ENCODE measurements at places on chromosomes 3 and 15.

DNA sequence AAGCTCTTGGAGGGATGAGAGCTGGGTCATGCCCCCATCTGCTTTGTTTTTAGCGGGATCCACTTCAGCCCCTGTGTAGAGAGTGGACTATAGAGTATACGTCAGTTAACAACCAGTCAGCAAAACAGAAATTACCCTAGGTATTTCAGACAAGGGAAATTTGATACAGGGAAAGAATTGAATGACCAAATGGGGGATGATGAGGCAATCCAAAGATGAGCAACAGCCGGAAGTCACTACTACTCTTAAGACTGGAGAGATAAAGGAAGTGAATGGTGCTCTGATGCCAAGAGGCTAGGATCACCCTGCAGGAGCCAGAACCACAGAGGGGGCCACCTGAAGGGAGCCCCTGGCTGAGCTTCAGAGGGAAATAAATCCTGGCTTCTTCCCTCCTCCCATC lies 1.7 kb upstream of the GPR62 start:
- DNase-seq = peak; percentile 54

- DNase-seq = peak; percentile 89
These were observed at the start of gene C3orf70 for GRCh38 chr3:185152410-185153170. Gene C3orf70 (minus strand): TSS chr3:185153060. CDS start chr3:185152823, 237 bp downstream.

GRCh38 chr15:74458473-74458872 lies 2.5 kb downstream of the UBL7 start:
- no peak for DNase-seq

GRCh38 chr3:71022551-71023335 lies 560.8 kb downstream of the FOXP1 start:
- no peak for DNase-seq

DNA sequence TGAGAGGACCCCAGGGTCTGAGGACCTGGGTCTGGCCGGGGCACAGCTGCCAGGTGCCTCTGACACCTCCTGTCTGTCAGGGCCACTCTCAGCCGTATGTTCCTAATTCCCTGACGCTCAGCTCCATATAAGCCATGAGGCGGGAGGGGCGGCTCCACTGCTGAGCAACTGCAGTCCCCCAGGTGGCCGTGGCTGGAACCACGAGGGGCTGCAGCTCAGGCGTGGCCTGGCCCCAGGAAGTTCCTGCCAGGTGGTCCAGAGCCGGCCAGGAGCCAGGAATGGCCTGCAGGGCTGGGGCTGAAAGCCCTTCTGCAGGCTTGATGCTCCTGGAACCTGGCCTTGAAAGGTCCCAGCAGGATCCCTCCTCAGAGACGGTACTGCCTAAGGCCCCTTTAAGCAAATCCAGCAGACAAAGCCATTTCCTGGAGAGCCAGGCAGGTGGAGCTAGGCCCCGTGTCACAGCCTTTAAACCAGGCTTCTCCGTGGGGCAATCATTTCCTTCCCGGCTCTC lies 118.0 kb downstream of the CHSY1 start:
- no peak for DNase-seq

GRCh38 chr3:123499322-123499721 lies 50.4 kb upstream of the ADCY5 start:
- DNase-seq = peak; percentile 70

DNA sequence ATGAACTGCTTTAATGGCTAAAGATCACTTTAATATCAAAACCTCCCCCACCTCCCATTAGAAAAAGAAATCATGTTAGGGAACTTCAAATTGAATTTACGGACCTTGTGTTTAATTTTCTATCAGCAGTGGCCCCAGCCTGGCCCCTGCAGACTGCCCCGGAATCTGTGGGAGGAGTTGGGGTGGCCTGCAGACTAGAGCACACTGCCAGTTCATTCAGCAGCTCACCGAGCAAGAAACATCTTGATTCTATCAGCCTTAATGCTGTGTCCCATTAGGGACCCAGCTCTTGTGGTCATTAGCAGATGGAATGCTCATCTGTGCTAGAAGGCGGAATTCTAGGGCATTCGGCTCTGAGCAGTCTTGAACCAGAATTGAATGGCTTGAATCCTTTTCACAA lies 54.2 kb downstream of the FLNB start:
- no peak for DNase-seq

- DNase-seq = no peak
These were observed 189.0 kb downstream of the DIPK2A start for GRCh38 chr3:144160627-144161026.

- DNase-seq = no peak
These were observed 8.9 kb upstream of the ARHGEF26 start for GRCh38 chr3:154112146-154112852.

- DNase-seq = no peak
These were observed 133.5 kb upstream of the SGO1 start for GRCh38 chr3:20319551-20319950.

- no peak for DNase-seq
These were observed 6.8 kb upstream of the MTHFS start for GRCh38 chr15:79903626-79904025.

DNA sequence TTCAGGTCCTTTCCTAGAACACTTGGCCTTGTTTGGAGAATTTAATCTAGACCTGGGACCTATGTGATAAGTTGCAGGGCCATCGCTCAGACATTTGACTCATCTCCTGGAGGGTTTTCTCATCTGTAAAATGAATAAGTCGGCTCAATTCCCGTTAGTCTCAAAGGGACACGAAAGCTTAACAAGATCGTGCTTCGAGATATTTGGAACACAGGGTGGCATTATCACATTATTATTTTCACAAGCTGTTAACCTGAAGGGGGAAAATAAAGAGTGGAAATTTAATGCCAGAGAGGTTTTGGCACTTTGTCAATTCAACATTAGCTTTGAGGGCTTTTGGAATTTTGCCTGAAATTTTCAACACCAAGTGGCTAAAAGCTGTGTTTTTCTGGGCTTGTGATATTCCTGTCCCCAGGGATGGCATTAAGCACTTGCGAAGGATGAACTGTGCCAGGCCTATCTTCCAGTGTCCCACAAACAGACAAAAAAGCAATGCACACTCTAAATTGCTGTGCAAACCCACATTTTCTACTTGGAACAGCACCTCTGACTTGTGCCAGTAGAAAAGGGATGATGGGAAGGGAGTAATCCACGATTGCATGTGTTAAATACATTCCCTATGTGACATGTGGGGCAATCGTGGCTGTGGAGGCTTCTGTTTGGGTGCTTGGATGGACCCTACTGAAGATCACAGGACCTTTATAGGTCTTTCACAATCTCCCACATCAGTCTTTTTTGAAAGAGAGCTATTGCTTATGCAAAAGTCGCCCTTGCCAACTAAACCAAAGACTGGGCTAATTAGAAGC lies 478.7 kb downstream of the MFSD1 start:
- no peak for DNase-seq

DNA sequence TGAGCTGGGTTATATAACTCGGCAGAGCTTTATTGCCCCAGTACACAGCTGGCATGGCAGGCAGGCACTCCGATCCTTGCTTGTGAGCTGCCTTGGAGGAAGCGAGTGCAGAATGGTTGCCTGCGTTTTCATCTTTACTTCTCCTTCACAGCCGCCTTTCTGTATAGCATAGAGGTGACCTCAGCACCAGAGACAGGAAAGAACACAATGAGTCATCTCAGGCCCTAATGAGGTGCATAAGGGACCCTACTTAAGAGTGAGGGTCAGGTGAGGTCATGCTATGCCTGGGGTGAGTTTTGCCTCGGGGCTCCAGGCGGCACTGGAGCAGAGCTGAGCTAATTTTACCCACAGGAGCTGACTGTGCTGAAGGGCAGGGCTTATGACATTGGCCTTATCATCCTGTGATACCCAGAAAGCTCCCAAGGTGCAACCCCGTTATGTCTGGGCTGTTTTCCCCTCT lies 43.5 kb downstream of the LPP start:
- no peak for DNase-seq

- no peak for DNase-seq
These were observed 692.9 kb downstream of the ZPLD1 start for GRCh38 chr3:103127737-103128136.

- no peak for DNase-seq
These were observed 273.9 kb downstream of the TIGIT start for GRCh38 chr3:114567771-114568170.

GRCh38 chr15:27268923-27269322 lies 297.9 kb downstream of the GABRG3 start:
- DNase-seq = no peak

GRCh38 chr3:168620854-168621253 lies 525.1 kb upstream of the GOLIM4 start:
- DNase-seq = peak; percentile 25

- DNase-seq = no peak
These were observed 19.9 kb upstream of the CACNA2D2 start for GRCh38 chr3:50523279-50523811.

GRCh38 chr3:152266221-152266995 lies 2.3 kb upstream of the MBNL1 start:
- DNase-seq = peak; percentile 73

DNA sequence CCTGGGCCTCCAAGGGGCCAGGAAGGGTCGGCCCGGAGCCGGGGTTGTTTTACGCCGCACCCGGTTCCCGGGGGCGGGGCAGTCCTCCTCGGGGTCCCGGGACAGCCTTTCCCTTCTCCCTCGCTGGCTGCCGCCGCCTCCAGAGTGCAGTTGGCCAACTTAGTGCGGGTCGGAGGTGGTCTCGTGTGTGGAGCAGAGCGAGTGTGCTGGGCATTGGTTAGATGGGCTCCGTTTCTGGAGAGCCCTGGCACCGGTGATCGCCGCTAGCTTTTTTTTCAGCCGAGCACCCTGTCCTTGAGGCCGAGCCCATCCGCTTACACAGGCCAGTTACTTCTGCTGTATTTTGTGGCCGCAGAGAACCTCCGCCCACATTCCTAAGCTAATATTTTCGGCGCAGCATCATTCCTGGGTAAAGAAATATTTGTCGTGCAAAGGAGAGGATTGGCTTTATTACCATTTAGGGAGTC lies 585 bp downstream of the KIF23 start:
- DNase-seq = peak; percentile 87

- DNase-seq = no peak
These were observed 10.4 kb downstream of the SOX2 start for GRCh38 chr3:181722156-181722555.

DNA sequence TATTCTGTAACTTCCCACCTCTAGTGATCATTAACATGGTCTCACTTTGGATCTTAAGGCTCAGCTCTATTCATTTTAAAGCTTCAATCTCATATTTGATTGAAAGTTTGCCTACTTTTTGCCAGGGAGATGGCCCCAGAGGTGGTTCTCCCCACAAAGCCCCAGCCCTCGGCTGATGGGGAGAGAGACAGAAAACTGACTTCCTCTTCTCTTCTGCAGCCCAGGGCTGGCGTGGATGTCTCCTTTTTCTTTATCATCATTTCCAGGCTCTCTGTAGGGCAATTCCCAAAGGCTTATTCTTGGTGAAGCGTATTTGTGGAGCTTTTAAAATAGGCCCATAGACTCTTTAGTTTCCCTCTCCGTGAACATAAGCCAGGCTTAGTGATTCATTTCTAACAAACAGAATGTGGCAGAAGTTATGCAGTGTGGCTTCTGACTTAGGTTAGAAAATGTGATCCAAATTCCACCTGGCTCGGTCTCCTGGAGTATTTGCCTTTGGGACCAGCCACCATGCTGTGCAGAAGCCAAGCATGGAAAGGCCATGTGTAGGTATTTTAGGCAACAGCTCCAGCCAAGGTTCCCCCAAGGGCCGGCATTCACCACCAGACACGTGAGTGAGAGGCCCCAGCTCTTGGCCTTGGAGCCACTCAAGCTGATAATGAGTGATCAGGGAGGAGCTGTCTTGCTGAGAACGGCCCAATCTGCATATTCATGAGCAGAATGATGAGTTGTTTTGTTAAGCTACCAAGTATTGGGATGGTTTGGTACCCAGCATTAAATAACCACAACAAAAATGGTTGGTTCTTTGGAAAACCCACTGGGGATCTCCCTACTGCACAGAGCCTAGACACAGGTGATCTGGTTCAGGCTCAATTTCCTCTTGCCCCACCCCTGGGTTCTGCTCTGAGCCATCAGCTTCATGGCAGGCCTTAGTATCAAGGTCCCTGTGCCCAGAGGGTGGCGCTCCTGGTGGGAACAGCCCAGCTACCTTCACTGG lies 353.2 kb upstream of the PROK2 start:
- no peak for DNase-seq

DNA sequence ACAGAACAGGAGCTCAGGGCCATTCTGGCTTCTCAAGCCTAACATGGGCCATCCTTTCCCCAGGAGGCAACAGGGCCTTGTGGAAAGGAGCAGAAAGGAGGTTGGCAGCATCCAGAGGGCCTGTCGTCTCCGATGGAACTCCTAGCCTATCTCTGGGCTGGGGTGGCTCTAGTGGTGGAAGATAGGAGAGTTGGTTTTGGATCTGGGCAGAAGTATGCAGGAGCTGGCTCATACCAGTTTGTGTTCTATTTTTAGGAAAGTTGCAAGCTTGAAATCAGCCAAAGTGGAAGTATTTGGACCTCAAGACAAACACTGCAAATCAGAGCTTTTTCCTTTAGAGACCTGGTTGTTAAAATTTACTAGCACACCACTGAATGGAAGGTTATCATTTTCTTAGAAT lies 35.4 kb upstream of the XCR1 start:
- peak; percentile 20 for DNase-seq

- DNase-seq = no peak
These were observed 133.1 kb upstream of the LRRN1 start for GRCh38 chr3:3665961-3666640.

DNA sequence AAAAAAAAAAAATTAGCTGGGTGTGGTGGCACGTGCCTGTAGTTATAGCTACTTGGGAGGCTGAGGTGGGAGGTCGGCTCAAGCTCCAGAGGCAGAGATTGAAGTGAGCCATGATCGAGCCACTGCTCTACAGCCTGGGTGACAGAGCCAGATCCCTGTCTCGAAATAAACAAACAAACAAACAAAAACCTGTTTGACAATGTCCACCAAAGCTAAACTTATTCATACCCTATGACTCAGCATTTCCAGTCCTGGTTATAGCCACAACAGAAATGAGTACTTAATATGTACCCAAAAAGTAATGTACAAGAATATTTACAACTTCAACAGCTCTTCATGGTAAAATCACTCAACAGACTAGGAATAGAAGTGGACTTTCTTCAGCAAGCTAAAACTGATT lies 31.1 kb downstream of the SERP1 start:
- DNase-seq = no peak

GRCh38 chr3:183437061-183437460 lies 8.6 kb upstream of the MCF2L2 start:
- no peak for DNase-seq

DNA sequence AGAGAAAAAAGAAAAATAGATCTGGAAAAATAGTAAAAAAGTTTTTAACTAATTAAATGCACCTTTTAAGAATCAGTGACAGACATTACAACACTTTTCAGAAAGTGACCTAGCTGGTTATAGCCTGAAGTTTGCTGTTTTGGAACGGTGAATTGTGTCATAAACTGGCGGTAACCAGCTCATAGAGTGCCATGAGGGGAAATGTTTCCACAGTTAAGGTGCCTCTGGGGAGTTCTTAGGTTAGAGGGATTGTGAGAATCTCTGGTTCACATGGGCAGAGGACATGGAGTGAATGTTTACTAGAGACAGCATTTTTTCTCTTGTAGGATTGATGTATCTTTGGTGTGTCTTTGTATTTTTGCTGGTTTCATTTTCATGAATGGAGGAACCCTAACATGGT lies 2.8 kb downstream of the TBC1D23 start:
- DNase-seq = no peak

- DNase-seq = no peak
These were observed 723.9 kb upstream of the ZNF385D start for GRCh38 chr3:22474706-22475445.

All from AG08396 (cell line).